ENCODE measurements at places on chromosomes 3 and 15.
A peak's percentile ranks its signal among the peaks of the same experiment; 100 is the strongest.

GRCh38 chr3:112734171-112734570 lies 93.2 kb upstream of the CCDC80 start:
- no peak for DNase-seq

GRCh38 chr15:48253172-48253571 lies 47.1 kb downstream of the SLC12A1 start:
- DNase-seq, result no peak

DNA sequence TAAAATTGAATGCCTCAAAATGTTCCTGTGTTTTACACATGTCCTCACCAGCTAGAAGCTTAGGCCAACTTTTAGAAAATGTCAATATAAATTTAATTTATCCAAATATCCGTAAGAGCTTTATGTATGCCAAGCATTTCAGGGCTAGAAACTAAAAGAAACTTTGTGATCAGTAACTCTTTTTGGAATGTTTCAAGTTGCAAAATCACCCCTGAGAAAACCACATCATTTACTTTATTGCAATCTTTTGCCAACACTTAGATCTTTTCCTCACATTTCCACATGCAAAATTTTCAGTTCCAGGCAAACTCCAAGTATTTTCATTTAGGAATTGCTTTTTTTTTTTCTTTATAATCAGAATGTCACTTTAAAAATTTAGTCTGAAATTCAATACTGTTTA lies 20.1 kb upstream of the IGF1R start:
- no peak for DNase-seq

- DNase-seq, result no peak
These were observed 93.8 kb downstream of the FRMD5 start for GRCh38 chr15:44101286-44101685.

- peak; percentile 53 for DNase-seq
These were observed 72.7 kb upstream of the CHRNA7 start for GRCh38 chr15:31957581-31957980.

GRCh38 chr3:50212502-50212901 lies 7.4 kb downstream of the SLC38A3 start:
- no peak for DNase-seq

DNA sequence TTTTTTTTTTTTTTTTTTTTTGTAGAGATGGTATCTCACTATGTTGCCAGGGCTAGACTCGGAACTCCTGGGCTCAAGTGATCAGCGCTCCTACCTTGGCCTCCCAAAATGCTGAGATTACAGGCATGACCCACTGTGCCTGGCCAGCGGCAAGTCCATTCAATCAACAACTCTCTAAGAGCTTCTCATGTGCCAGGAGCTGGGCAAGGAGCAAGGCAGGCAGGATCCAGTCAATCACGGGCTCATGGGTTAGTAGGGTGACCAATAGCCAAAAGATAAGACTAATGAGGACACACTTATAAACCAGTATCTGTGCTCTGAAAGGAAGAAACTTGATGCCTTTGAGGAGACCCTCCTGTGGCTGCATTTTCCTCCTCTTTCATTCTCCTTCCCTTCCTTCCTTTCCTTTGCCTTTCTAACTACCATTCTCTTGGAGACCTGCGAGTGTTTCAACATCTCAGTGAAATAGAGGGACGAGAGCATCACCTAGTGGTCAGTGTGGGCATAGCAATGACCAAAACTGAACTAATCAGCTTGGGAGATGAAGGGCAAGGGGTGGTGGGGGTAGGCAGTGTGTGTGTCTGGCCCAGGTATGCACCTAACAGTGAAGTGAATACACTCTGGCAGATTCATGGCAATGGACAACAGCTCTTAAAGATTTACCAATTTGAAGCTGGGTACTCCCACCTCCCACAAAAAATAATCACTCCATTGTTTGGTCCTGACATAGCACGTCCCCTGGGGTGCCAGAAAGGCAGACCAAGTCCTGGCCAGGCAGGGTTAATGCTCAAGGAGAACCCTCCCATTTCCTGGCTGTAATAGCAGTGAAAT lies 6.3 kb downstream of the RPP25 start:
- DNase-seq, result no peak

Measured in fibroblast of skin of left biceps (primary cell).